H1 (cell line): ENCODE measurements at places on chromosomes 2 and 18. TPM values are rescaled to one million over a fixed set of nuclear protein-coding genes. Genes with fewer than 3 reads are reported as not detected.

- DNase-seq = peak; percentile 9
Observed at GRCh38 chr2:151071382-151071781, 190.3 kb downstream of the RBM43 start.

DNA sequence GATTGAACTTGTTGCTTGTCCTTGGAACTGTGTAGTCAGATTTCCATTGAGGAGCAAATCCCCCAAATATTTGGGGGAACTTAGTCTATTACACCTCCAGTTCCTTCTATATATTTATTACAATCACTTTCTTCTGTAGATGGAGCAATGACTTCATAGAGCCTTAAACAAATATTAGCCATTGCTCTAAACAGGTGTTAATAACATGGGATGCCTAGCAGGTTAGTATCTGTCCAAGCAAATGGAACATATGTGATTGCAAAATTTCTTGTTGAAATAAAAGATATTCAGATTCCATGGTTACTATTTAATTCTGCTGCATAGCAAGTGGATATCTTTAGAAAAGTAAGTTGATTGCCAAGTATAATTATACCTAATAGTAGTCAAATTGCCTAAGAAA, 207.6 kb upstream of the NABP1 start:
- no peak for DNase-seq

GRCh38 chr18:74652392-74652988, 54.8 kb downstream of the ZNF407 start:
- no peak for DNase-seq

DNA sequence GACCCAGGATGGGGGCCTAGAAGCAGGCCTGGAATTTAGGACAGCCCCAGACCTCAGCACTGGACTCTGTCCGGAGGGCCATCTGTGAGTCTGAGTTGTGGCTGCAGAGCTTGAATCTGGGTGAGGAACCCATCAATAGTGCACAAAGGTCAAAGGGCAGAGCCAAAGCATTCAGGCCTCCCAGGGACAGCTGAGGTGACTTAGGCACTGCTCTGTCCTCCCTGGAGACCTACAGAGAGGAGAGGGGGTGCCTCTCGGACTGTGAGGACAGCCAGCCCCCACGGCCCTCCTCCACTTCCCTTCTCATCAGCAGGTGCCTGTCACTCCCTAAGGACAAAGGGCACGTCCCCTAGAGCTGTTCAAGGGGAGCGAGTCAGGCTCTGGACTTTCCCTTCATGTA, 25.1 kb upstream of the PRLH start:
- DNase-seq = no peak

Gene IL18R1
- 0.54 TPM in 1 of 2 replicates, not detected in the other for total RNA-seq
